ENCODE measurements at places on chromosomes 4 and X.

- peak; percentile 84 for DNase-seq
Measured at GRCh38 chrX:104136241-104137019, 20.4 kb downstream of the SLC25A53 start.

DNA sequence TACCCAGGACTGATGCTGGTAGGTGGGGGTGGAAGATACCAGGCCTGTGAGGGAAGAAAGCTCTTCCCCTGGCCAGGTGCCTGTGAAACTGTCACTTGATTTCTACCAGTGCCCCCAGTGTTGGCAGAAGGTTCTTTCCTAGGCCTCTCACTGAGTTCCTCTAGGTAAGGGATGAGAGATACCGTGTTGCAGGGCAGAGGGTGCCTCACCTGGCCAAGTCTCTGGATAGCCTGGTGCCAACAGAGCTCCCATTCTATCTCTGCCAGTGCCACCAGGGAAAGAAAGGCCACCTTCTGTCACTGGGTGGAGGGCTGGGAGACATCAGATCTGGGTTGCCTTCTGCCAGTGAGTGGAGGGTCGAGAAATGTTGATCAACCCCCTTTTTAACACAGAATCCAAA is 94.1 kb downstream of the RTL5 start:
- DNase-seq = no peak

GRCh38 chr4:152039023-152039481 is 278.2 kb upstream of the GATB start:
- no peak for DNase-seq

DNA sequence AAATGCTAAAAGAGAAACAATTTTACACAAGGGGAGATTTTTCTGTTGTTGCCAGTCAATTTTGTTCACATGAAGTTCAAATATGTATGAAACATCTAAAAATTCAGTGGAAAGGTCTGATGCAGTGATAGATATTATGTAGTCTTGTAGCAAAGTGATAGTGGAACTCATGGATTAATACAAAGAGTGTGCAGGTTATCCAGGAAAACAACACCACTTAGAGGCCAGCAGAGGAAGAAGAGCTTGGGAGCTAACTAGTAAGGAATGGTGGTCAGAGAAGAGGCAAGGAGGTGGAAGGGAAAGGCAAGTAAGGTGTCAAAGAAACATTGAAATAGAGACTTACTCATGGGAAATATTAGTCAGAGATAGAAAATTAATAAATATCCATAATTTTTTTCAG is 395.6 kb downstream of the MAPK10 start:
- no peak for DNase-seq

DNA sequence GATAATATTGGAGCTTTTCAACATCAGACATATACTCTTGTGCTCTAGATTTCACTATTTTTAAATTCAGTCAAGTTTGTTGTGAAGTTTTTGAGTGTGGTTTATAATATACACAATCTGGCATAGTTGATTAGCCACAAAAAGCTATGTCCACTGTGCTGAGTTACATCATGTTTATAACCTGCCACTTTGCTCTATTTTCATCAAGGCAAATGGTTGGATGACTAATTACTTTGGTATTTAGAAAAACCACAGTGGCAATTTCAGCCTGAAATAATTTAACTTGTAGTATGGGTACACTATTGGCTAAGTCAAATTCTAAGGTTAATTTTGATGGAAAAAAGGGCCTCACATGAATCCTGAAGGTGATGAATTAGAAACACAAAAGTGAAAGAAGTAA is 262.6 kb downstream of the C4orf33 start:
- no peak for DNase-seq

- DNase-seq = no peak
Measured at GRCh38 chr4:67713529-67714247, 12.7 kb upstream of the UBA6 start.

DNA sequence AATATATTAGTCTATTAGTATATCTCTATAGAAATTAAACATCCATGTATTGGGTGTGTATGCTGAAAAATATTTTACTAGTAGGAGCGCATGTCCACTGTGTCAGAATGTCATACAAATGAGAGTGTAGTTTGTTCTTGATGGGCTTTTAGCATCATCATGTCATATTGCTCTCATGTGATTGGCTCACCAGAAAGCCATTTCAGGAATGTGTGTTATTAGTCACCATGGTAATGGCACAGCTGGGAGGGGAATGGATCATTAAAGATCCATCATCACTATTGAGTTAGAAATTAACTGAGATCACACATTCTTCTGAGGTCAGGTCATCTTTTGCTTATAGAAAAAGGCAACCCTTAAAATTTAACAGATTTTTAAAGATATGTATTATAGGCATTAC is 77.3 kb downstream of the PHEX start:
- no peak for DNase-seq

GRCh38 chr4:94944726-94945125 is 187.0 kb downstream of the BMPR1B start:
- no peak for DNase-seq

DNA sequence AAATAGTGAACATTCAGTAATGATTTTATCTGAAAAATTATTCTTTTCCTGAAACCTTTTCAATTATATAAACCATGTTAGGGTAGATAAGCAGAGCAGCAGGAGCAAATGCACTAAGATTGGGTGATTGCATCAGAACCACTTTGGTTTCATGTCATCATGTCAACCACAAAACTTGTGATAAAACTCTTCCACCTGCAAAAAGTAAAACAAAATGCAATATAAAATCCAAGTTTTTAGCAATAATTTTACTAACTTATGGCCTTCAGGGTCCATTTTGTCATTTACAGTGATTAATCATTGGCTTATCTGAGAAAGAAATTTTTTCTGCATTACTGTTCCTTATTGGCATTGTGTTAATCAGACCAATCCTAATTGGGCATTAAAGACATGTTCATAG is 42.4 kb downstream of the NHS start:
- no peak for DNase-seq

DNA sequence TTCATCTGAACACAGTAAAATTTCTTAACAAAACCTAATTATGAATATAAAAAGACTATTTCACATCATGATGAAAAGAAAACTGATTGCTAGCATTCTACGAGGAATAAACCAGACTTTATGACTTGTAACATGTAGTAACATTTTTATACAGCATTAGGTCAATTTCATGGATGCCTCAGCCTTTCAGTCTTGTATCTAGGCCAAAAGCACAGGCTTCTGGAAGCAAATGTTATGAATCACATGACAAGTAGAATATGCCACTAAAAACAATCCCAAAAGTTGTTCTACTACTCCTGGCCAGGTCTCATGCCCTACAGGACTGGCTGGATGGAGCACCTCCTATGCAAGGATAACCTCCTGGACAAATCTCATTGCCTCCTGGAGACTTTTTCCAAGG is 101.2 kb downstream of the ARHGAP6 start:
- no peak for DNase-seq

DNA sequence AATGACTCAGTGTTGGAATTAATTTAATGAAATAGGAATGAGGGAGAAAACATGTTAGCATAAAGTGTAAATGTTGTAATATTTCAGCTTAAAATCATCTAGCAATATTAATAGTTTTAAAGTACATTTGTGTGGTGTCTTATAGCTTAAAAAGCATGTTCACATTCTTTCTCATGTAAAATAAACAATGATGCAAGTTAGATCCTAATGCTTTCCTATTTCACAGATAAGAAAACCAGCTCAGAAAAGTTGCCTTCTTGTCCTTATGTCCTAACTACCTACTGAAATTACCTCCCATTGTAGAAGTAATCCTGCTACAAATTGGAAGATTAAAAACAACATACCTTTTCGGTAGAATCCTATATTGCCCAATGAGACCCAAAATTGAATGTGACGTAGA is 40.9 kb upstream of the PRDM8 start:
- DNase-seq = no peak

GRCh38 chr4:83121246-83121645 is 6.7 kb upstream of the PLAC8 start:
- no peak for DNase-seq

DNA sequence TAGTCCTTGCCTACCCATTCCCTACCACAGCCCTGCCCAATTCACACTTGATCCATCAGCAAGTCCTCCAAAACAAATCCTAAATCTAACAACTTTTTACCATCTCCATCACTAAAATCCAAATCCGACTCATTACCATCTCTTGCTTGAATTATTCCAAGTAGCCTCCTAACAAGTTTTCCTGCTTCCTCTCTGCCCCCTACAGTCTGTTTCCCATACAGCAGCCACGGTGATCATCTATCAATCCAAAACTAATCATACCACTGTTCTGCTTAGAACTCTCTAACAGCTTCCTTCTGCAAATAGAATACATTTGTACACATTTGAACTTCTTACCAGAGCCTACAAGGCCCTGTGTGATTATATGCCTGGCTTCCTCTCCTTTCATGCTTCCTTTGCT is 133.0 kb downstream of the SHROOM4 start:
- no peak for DNase-seq

GRCh38 chr4:183823434-183823833 is 81.7 kb upstream of the STOX2 start:
- no peak for DNase-seq

GRCh38 chrX:9650091-9650490 is 115.6 kb downstream of the GPR143 start:
- no peak for DNase-seq

- no peak for DNase-seq
Measured at GRCh38 chr4:3250438-3250955, 1.5 kb downstream of the MSANTD1 start.

- no peak for DNase-seq
Measured at GRCh38 chrX:74349387-74349786, 45.4 kb downstream of the ZCCHC13 start.

GRCh38 chrX:17474892-17475291 is 99.9 kb downstream of the NHS start:
- DNase-seq = no peak

- no peak for DNase-seq
Measured at GRCh38 chr4:174117445-174117844, 166.0 kb downstream of the FBXO8 start.

GRCh38 chr4:153852501-153852900 is 63.6 kb upstream of the SFRP2 start:
- DNase-seq = no peak

DNA sequence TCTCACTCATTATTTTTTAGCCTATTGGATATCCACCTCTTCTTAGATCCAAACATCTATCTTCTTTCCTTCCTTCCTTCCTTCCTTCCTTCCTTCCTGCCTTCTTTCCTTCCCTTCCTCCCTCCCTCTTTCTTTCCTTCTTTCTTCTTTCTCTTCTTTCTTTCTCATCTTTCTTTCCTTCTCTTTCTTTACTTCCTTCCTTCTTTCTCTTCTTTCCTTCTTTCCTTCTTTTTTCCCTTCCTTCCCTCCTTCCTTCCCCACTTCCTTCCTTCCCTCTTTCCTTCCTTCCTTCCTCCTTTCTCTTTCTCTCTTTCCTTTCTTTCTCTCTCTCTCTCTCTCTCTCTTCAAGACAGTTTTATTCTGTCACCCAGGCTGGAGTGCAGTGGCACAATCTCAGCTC is 1239.8 kb downstream of the PCDH7 start:
- no peak for DNase-seq

DNA sequence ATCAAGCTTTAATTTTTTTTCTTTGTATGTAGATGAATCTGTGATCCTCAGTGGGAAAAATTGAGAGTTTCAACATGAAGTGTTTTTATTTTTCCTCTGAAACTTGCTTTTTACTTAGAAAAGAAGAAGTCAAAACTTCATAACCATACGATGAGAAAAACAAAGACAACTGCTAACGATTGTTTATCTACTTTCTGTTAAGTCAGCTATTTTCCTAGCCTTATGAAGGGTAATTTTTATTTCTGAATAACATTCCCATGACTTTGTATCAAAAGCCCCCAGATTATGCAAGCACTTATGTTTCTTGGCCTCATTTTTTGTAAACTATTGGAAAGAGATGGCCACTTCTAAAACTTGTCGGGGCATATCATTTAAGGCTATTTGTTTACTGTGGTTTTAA is 645.1 kb upstream of the PRKX start:
- no peak for DNase-seq

DNA sequence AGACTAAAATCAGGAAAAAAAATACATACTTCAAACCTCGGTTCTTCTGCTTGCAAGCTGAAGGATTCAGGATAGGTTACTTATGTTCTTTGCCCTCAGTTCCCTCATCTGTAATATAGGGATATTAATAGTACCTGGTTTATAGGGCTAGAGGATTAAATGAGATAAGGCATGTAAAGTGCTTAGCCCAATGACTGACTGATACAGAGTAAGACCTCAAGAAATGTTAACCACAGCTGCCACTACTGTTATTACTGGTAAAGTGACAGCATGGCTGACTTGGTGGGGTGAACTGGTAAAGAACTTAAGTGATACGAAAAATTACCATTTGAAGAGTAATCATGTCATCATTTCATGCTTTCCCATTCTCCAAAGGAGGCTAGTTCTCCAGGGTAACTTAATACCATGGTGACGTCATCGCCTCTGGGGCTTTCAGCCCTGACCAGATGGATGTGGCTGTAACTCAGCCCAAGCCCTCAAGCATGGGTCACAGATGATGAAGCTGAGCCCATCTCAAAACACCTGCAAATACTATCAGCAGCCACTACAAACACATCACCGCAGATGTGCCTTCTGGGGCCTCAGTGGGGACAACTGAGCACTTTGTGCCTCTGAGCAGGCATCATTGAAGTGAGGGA is 44.5 kb upstream of the SCML1 start:
- no peak for DNase-seq

GRCh38 chrX:17633546-17633945 is 103.7 kb upstream of the SCML1 start:
- no peak for DNase-seq

DNA sequence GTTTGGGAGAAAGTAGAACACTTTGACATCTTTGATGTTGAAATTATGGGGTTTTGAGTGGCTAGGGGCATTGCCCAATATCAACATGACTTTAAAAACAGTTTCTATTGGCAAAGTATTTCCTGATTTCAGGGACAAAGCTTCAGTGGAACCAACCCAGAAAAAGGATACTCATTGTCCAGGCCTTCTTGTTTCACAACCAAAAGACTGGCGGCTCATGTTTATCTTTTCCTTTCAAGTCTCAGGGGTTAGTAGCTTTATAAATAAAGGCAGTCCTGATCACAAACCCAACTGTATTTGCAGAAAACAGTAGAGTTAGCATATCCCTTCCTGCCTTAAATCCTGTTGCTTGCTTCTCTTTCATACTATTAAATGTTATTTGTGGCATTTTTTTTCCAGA is 119.1 kb downstream of the SLITRK2 start:
- no peak for DNase-seq

DNA sequence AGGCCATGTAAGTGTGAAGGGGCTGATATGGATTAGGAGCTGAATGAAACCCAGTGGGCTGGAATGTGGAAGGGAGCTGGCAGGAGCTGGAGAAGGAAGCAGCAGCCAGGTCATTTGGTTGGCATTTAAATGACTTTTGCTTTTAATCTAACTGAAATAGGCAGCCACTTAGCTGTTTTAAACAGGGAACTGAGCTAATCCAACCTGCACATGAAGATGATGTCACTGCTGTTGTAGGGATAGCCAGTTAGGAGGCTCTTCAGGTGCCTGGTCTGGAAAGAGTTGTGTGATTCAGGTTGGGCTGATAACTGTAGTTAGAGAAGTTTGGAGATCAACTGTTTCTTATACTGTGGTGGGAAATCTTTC is 122.4 kb downstream of the PALLD start:
- DNase-seq = no peak

Data from natural killer cell (primary cell).